ENCODE measurements at places on chromosomes 16 and 17.

GRCh38 chr16:72840631-72841381 lies 207.1 kb downstream of the ZFHX3 start:
- no peak for DNase-seq

GRCh38 chr16:79634298-79634697 lies 33.8 kb upstream of the MAF start:
- DNase-seq = no peak

DNA sequence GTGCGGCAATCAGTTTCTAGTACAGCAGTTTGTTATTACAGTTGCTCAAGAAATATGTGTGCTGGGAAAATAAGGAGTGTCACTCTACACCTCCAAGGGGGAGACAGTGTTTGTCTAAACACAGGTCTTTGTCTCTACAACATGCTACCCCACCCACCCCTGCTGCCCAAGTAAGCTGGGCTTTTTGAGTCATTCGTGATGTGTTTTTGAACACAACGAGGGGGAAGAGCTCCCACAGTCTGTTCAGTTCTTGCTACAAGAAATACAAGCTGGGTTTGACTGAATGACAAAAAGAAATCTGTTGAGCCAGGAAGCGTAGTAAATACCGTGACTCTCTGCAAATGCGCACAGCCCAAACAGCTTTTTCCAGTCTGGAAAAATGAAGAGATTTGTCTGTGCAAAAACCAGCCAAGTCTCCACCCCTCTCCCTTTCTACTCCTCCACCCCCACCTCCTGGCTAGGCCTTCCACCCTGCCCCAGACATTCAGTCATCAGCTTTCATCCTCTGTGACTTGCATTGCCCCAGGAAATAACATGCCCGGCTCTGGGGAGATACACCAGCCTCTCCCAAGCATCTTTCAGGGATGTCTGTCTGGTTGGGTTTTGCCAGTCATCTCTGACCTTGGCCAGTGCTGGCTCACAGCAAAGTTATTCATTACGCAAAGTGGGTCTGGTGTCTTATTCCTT lies 25.7 kb downstream of the CHD9 start:
- no peak for DNase-seq

GRCh38 chr17:66717641-66718058 lies 117.3 kb upstream of the CACNG5 start:
- no peak for DNase-seq

DNA sequence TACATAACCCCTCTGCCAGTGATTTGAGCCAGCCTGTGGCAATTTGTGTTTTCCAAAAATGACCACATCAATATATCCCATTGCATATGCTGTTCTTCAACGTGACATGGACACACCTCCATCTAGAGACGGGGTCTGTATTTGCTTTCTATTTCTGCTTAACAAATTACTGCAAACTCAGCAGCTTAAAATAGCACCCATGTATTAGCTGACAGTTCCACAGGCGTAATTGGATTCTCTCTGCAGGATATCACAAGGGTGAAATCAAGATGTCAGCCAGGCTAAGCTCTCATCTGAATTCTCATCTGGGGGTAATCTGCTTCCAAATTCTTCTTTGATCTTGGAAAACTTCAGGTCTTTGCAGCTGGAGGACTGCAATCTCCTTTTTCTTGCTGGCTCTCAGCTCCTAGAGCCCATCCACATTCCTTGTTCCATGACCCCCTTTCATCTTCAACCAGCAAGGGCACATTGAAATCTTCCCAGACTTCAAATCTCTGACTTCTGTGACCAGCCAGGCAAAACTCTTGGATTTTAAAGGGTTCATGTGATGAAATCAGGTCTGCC lies 8.2 kb downstream of the KRT9 start:
- no peak for DNase-seq

- DNase-seq = peak; percentile 19
These were observed 40.3 kb upstream of the SNN start for GRCh38 chr16:11627822-11628457.

DNA sequence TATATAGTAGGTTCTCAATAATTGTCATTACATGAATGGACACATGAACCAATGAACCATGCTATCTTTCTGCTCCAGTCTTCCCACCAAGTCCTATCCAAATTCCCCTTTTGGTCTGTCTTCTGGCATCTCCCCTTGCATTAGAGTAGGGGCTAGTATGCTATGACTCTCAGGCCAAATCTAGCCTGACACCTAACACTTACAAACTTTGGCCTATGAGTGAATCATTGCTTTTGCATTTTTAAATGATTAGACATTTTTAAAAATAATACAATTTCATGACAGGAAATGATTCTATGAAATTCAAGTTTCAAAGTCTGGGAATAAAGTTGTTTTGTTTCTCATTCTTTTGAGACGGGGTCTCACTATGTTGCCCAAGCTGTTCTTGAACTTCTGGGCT lies 102.5 kb upstream of the MAF start:
- DNase-seq = no peak

GRCh38 chr16:2499890-2500429 lies 13.8 kb upstream of the ATP6V0C start:
- no peak for DNase-seq

GRCh38 chr17:70366386-70366785 lies 197.1 kb downstream of the KCNJ2 start:
- peak; percentile 22 for DNase-seq

DNA sequence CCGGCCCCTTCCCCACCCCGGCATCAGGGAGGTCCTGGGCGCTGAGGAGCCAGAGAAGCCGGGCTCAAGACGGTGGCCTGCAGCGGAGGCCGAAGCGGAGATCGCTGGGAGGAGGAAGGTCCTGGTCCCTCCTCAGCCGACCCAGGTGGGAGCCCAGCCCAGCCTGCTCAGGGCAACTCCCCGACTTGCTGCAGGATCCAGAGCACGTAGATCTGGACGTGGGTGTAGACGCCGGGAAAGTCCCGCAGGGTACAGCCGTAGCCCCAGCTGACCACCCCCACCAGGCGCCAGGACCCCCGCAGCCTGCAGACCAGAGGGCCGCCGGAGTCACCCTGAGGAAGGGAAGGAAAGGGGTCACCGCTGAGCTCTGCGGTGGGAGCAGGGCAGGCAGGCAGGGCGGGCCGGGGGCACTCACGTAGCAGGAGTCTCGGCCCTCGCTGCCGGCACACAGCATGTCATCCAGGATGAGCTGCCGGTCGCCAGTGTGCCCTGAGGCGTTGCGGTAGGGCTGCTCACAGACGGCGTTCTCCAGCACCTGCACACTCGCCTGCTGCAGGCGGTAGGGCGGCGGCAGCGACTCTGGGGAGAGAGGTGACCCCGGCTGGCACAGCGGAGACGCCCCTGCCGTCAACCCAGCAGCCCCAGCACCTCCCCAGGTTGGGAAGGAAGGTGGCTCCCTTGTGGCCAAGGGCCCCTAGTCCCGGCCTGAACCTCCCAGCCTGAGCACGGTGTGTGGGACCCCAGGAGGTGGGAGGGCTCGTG lies 5.4 kb downstream of the TPSD1 start:
- peak; percentile 86 for DNase-seq

DNA sequence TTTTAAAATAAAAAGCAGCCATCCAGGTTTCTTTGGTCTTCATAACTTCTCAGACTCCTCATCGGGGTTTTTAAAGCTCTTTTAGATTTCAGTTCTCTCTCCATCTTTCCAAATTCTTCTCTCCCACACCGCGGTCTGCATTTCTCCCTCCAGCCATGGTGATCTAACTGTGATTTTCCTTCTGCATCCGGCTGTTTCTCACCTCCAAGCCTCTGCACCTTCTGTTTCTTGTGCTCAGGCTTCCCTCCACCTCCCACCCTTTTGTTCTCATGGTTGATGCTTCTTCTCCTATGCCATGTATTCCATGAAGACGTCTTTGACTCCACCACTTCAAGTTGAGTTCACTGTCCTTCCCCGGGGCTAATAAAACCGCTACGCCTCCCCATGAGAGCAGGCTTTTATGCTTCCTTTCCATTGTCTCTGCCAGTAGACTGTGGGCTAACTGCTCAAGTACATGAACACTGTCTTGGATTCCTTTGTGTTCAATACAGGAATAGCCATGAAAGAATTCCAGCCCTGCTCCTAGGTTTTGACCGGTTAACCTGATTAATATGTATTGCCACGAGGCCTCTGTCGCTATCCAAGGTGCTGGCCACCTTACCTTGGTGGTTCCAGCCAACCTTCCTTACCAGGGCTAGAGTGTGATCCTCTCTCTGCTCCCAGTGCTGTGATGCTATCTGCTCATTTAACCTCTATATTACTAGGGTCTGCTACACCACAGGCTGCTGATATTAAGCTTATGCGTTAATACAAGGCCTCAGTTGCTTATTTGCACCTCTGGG lies 625.1 kb downstream of the HS3ST4 start:
- DNase-seq = peak; percentile 28

GRCh38 chr17:47265983-47266541 lies 12.4 kb downstream of the ITGB3 start:
- DNase-seq = no peak

- peak; percentile 10 for DNase-seq
These were observed 33.3 kb downstream of the PRKCB start for GRCh38 chr16:23869052-23869451.

GRCh38 chr16:73020409-73020884 lies 27.5 kb downstream of the ZFHX3 start:
- DNase-seq = no peak

DNA sequence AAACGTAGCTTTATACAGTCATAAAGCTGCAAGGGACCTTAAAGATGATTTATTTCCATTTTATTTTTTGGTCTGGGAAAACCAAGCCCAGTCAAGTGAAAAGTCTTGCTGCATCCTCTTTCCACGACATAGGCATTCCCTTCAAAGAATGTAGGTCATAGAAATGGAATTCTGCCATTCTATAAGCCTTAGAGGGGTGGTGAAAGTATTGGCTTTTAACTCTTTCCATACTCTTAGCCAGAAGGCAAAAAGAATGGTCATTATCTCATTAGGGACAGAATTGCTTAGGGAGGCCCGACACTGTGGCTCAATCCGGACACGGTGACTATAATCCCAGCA lies 7.9 kb upstream of the MSL1 start:
- peak; percentile 38 for DNase-seq

DNA sequence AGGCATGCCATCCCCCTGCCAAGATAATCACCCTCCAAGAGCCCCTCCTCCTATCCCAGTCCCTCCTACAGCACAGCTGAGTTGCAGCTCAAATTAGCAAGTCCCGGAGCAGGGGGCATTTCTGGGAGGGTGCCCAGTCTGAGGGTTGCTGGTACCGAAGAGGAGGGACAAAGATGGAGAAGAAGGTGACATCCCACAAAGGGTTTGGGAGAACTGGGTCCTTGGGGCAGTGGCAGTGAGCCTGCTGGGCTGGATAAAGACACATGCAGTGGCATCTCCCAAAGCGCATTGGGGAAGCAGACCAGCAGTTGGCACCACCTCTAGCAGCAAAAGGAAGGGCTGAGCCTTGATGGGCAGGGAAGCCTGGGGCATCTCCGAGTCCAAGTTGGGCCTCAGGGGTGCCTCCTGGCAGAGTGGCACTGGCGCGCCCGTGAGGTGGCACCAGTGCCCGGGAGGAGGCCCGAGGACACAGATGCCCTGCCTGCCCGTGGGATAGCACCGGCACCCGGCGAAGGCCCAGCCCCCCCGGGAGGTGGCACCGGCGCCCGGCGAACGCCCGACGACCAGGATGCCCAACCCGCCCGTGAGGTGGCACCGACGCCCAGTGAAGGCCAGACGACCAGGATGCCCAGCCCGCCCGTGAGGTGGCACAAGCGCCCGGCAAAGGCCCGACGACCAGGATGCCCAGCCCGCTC lies 622 bp downstream of the TOM1L2 start:
- DNase-seq = peak; percentile 33

DNA sequence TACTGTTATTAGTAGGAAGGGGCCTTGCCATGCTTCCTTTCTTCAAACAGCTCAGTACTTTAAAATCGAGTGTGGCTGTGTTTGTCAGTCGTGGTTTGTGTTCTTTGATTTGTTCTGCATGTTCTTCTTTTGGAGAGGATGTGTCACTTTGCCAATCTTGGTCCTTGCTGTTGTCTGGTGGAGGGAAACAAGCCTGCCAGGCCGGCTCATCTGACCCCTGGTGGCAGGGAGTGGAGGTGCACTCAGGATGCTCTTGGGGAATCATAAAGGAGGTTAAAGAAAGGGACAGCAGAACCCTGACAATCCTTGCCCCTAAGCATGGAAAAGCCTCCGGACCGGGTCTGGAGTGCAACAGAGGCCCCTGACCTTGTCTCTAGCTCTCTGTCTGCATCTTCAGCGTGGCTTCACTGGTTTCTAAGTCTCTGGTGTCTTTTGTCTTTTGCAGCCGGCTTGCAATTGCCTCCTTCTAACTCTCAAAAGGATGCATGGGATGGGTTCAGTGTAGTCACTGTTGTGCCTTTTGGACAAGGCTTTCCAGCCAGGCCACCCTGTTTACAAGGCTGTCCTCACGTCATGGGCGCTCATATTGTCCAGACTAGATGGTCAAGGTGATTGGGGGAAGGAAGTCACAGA lies 135.8 kb downstream of the WWOX start:
- DNase-seq = peak; percentile 59

DNA sequence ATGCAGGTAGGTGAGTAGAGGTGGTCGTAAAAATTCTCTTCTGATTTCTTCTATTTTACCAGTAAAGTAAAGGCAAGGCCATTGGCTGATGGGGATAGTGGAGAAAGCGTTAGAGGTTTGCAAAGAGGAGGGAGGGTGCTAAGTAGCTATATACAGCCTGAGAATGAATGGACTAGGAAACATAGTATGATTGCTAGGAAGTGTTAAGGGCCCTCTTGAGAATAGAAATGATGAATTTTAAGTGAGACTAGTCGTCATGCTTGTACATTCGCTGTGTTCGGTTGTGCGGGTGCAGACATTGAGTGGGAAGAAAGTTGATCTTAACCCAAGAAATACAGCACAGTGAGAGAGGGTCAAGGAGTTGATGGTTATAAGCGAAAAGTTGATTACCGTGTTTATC lies 7.2 kb upstream of the HS3ST2 start:
- no peak for DNase-seq

- DNase-seq = no peak
These were observed 2.3 kb downstream of the ALDH3A2 start for GRCh38 chr17:19650826-19651225.

DNA sequence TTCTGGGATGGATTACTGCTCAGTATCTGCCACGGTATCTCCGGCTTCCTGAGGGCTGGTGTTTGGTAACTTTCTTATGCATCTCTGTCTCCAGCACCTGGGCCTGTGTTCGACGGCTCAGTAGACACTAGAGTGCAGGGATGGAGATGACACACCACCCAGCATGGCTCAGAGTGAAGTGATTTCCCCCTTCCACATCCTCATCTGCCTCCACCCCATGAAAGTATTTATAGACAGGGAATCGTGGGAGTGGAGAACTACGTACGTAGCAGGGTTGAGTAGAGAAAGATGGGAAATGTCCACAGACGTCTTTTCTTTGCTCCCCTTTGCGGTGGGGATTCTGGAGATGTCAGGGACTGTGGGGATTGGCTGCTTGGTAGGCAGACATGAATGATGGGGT lies 11.8 kb upstream of the SLC25A19 start:
- DNase-seq = no peak

DNA sequence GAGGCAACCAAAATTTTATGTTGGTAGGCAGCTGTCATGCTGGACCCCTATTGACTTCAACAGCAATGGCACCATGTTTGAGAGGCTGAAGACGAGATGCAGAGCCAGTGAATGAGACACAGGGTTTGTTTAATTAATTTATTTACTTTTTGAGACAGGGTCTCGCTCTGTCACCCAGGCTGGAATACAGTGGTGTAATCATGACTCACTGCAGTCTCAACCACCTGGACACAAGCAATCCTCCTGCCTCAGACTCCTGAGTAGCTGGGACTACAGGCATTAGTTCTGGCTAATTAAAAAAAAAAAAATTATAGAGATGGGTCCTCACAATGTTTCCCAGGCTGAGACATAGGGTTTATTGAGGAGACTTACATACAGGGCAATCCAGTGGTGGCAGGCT lies 36.2 kb upstream of the PPM1D start:
- no peak for DNase-seq

GRCh38 chr17:66952031-66952524 lies 12.4 kb upstream of the CACNG4 start:
- DNase-seq = no peak
